ENCODE measurements at places on chromosomes 2 and 18.

DNA sequence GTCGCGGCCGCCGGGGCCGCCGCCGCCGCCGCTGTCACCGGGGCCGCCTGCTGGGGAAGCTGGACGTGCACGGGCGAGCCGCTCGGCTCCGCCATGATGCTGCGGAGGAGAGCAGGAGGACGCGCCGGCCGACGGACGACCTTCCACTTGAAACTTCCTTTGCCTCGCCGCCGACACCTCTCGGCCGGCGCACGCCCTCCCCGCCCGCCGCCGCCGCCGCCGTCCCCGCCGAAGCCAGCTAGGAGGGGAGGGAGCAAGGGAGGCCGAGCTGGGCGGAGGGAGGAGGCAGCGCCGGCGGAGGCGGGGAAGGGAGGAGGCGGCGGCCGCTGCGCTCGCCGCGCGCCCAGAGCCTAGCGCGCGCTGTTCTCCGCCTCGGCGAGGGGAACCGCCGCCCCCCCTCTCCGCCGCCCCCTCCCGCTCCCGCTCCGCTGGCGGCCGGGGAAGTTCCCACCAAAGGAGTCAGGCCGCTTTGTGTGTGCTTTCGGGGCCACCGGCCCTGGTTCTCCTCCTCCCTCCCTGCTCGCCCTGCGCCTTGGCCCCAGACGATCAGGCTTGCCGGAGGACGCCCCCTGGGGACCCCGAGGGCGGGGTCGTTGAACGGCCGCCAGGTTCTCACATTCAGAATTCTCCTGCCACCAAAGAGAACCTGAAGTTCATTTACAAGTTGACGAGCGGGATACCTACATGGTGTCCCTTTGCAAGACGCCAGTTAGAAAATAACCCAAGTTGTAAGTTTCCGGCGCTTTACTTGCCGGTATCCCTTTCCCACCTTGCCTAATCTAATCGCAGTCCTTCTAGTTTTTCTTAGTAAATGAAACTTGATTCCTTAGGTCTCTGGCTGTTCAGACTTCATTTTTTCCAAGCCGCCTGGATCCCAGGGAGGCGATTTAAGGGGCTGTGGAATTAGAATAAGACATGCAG, at the start of gene STK39:
STK39 (minus strand) TSS at position 255 of the 921 bp plus-strand sequence; CDS start at position 95, 160 bp downstream.
- DNase-seq = peak; percentile 75

- DNase-seq = no peak
These were observed 45.8 kb upstream of the SMIM21 start for GRCh38 chr18:75473316-75473715.

- DNase-seq = no peak
These were observed 88.0 kb upstream of the CELF4 start for GRCh38 chr18:37653618-37654017.

GRCh38 chr2:168571061-168571460, 115.0 kb downstream of the CERS6 start:
- DNase-seq = no peak

GRCh38 chr2:56449449-56449860, 265.7 kb downstream of the CCDC85A start:
- no peak for DNase-seq

DNA sequence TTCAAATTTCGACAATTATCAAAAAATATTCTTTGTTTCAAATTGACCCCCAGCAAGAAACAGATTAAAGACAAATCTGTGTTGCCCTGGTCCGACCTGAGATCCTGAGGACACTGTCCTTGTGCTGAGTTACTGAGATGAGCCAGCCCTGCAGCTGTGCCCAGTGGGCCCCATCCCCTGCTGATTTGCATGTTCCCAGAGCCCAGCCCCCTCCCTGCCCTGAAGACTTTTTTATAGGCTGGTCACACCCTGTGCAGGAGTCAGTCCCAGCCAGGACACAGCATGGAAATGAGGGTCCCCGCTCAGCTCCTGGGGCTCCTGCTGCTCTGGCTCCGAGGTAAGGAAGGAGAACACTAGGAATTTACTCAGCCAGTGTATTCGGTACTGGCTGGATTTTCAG, 31.4 kb upstream of the ZNG1B start:
- DNase-seq = no peak

DNA sequence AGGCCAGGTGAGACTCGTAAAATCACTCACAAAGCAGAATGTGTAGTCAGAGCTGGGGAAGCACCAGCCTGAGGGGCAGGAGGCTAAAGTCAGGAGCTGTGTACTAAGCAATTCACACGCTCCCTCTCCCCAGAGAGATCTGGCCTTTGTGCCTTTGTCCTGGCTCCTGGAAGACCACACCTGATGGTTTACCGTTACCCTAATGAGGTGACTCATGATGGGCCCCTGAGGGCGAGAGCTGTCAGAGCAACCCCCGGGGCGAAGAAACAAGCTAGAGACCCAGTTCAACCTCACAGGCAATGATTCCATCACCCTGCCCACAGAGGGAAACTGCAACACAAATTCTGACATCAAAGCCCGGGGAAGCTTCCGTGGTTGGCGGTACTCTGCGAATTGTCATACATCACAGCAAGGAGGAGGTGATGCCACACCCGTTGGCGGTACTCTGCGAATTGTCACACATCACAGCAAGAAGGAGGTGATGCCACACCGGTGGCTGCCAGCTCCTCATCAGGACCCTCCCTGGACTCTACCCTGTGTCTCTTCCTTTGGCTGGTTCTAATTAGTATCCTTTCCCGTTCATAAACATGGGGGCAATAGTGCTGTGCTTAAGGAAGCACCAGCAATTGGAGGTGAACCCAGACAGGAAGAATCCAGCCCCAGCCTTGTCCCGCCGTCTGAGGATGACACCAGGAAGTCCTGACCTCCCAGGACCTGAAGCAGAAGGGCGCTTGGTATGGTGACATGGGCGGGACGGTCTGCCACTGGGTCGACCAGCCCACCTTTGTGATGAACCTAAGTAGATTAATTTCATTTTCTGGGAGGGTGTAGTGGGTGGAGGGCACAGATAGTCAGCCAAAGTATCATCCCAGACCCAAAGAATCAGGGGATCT, 30.5 kb downstream of the B3GNT7 start:
- no peak for DNase-seq

GRCh38 chr18:46009125-46009840, 42.2 kb upstream of the EPG5 start:
- DNase-seq = no peak

DNA sequence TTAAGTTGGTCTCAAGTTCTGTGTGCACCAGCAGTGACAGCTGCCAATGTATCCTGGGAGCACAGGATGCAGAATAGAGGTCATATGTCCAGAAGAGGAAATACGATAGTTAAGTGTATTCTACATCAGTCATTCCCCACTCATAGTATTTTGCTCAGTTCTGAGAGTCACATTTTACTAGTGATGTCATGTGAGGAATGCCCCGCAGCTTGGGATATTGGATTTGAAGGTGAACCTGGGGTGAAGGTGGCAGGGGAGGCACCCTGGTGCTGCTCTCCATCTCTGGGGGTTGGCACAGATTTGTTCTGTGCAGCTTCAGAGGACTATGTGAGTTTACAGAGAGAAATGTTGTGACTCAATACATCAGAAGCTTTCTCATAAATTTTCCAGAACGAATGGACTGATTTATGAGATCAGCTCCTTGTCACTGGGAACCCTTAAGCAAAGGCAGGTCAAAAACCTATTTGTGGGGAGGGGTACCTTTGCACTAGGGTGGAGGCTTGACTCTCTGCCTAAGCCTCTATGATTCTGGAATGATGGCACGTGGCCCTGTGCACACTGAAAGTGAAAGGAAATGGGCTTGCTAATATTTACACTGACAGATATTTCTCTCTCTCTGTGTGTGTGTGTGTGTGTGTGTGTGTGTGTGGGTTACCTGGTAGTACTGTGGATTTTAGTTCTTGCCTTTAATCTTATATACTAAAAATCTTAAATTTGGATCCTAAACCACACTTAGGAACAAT, 95.9 kb downstream of the NEB start:
- DNase-seq = peak; percentile 17

GRCh38 chr18:42614619-42615293, 500.7 kb downstream of the RIT2 start:
- DNase-seq = no peak

DNA sequence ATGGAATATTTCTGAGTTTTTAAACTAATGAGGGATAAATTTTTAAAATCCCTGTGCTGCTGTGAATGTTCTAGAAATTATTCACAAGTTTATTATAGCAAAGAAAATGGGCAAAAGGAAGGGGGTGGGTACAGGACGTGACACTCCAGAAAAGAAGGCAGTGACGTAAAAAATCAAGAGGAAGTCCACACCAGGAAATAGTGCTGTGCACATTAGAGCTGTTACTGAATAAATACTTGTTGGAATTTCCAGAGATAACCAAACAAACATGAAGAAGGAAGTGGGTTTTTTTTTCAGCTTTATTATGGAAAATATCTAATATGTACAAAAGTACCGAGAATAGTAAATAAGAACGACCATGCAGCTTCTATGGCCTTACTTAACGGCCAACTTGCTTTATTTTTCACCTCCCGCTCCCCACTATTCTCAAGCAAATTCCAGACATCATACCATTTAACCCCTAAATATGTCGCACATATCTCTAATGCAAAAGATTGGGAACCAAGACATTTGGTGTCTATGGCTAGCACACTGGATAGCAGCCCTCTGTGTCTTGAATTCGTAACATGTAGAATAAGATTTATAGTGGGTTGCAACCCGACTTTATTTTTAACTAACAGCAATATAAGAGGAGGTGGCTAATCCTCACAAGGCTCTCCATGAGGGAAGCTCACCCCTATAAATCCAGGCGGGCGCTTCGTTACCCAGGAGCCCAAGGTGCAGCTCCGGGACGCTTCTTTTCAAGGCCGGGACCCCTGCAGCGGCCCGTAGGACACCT, 580 bp upstream of the NDUFV2 start:
- DNase-seq = no peak

DNA sequence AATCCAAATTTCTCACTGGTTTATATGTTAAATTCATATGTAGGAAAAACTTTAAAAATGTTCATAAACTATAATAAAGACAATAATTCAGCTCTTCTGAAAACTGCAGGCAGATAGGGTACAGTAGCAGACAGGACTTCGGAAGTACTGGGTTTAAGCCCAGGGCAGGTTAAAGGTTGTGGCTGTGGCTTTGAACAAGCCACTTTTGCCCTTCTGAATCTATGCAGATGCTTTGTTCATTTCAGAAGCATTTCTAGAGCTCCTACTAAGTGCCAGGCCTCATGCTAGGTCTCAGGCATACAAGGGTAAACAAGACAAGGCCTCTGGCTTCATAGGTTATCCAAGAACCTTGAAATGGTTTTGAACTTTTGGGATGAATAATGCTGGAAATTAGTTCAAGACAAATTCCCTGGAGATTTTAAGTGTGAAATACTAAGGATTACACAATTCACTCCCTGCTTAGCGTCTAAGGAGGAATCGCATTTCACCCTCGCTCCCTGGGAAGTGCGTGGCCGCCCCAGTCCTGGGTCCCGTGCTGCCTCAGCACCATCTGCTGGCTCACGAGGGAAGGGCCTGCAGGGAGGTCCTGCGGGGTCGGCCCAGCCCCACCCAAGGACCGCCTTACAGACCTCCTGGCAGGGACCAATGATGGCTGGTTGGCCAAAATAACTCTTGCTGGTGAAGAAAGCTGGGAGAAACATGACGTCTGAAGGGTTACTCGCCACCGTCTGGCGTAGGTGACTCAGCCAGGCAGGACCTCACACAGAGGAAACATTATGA, 67.7 kb upstream of the L3MBTL4 start:
- DNase-seq = no peak

GRCh38 chr2:33111002-33111446, 164.3 kb downstream of the LTBP1 start:
- DNase-seq = no peak

DNA sequence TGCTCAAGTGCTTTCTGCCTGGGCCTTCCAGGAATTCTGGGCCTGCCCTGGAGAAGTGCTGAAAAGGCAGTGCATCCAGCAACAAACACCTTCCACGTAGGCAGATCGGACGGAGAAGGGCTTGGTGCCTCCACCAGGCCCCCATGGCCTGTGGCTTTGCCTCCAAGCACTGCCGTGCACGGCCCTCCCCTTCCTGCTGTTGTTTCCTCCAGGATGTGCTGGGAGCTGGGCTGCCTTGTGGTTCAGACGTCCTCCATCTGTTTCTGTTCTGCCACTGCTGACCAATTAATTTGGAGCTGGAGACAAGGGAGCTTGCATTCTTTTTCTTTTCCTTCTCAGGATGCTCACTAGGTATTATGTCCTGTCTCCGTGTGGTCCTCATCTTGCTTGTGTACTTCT, 197.0 kb downstream of the HRH4 start:
- no peak for DNase-seq

DNA sequence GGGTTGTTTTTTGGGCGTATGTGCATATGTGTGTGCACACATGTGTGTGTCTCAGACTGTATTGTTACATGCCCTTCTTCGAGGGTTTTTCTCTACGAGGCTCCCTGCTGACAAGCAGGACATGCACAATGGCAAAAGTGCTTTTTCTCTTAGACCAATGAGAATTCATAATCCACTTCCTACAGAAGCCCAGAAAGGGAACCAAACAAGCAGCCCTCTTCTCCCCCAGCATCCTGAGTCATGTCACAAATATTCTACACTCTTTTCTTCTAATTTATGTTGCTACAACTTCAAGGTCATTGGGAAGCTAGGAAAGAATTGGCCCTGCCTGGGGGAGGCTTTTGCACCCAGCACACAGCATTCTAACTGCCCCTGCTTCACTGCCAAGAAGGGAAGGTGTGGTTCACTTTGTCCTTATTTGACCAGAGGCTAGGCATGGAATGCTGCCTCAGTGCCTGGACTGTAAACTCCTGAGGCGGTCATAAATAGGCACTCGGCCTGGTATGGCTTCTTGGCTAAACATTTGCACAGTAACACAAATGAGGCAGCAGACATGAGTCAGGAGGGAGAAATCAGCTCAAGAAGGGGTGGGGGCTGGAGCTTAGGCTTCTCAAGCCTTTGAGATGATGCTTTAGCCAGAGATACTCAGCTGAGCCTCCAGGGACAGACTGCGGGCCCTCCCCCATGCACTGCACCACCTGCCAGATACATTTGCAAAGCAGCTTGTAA, 92.7 kb upstream of the KLF7 start:
- DNase-seq = no peak

DNA sequence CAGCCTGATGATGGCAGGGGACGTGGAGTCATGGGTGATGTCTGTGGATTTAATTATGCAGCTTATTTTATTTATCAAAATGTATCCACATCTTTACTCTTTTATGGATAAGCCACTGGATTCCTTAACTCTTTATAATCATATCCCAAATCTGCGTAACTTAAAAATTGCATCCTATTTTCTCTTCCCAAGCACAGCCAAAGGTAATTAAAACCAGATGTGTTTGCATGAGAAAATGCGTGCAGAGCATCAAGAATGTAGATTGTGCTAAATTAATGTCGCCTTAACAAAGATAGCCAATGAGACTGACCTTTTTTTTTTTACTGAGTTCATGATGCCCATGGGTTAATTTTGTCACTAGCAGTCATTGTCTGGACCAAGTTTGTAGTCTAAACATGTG, 10.0 kb downstream of the SH3RF3 start:
- DNase-seq = no peak

Data from stimulated activated CD4-positive, alpha-beta T cell treated with anti-CD3 and anti-CD28 coated beads, Interleukin-2, amount 100 ng/mL, for 24 hours (primary cell).